ENCODE measurements at places on chromosomes 7 and 10.

DNA sequence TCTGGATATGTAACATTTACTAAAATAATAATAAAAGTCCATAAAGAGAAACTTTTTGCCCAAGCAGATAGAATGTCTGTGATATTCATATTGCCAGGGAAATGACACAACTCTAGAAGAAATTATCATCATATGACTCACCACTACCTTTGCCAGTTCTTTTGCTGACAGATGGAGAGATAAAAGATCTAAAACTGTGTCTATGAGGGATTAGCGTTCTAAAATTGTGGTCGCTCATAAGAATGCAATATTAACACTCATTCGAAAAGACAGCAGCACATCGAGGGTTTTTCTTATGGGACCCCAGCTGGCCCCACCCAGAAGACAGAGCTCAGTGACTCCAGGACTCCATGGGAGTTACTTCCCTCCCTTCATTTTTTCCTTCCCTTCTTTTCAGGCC lies 16.6 kb upstream of the LANCL2 start:
- no peak for DNase-seq

GRCh38 chr7:96649981-96650380 lies 59.7 kb downstream of the SEM1 start:
- DNase-seq, result no peak

DNA sequence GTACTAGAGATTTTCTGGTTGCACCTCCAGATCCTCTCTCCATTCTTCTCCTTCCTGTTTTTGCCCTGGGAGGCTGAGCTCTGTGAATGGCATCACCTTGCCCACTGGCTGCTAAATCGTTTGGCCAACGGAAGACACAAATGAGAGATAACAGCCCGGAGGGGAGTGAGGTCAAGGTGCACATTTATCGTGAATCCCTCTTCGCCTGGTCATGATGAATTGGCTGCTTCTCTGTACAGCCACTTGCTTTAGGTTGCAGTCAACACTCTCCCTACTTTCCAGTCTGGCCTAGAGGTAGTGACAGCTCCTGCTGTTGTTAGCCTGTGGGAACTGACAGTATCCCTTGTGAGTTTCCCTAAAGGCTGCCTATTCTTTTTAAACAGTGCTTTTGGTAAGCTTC lies 85.4 kb upstream of the CHCHD3 start:
- DNase-seq, result no peak

GRCh38 chr7:27826357-27826756 lies 86.4 kb downstream of the TAX1BP1 start:
- no peak for DNase-seq

DNA sequence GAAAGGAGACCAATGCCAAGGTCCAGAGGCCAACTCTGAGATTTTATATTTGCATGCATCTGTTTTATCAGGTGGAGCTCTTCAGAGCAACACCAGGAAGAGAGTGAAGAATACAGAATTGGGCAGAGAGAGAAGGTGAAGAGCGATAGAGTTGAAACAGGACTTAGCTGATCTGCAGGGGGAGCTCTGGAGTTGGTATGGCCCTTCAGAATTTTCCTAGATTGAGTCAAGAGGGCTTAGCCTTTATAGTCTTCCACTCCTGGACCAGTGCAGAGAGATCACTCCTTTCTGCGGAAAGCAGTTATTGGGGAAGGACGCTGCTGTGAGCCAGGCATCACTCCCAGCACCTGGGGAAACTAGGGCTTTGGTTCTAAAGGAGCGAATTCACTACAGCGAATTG lies 105.0 kb upstream of the DGKB start:
- DNase-seq, result no peak

GRCh38 chr10:2077231-2077630 lies 339.9 kb upstream of the ADARB2 start:
- DNase-seq, result no peak

DNA sequence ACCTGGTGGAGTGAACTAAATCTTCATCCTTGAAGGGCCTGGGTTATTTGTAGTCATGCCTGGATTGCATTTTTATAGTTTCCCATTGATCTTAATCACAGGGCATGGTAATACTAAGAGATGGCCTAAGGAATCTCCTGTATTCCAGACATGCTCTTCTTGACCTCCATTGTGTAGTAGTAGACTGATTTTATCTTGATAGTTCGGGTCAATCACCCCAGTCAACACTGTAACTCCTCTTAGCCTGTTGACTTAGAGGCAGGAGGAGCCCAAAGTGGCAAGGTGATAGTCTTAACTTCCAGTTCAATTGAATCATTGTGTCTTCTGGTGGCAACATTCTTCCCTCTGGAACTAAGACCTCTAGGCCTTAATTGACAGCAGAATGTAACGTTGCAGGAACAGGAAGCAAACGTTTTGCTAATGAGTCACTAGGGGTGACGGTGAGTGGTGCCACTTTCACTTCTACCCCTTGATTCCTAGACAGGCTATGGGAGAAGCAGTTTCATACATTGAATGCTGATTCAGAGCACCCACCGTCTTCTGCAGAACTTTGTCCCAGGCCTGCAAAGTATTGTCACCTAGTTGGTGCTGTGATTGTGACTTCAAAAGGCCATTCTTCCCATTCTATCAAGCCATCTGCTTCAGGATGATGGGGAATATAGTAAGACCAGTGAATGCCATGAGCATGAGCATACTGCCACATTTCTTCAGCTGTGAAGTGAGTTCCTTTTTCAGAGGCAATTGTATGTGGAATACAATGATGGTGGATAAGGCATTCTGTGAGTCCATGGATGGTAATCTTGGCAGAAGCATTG lies 24.0 kb upstream of the PAPSS2 start:
- DNase-seq, result no peak

GRCh38 chr10:119441921-119442757 lies 100.4 kb downstream of the RGS10 start:
- peak; percentile 58 for DNase-seq

DNA sequence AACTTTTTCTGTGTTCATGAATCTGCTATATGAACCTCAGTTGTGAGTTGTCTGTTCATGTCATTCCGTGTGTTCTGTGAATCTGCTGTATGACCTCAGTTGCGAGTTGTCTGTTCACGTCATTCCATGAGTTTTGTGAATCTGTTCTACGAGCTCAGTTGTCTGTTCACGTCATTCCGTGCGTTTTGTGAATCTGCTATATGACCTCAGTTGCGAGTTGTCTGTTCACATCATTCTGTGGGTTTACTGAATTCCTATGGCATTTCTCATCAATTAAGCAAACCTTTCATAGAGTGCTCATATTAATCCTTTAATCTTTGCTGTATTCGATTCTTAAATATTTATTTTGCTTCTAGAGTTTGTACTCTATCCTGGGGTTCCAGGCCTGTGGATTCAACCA lies 150.6 kb downstream of the DIP2C start:
- DNase-seq, result no peak

DNA sequence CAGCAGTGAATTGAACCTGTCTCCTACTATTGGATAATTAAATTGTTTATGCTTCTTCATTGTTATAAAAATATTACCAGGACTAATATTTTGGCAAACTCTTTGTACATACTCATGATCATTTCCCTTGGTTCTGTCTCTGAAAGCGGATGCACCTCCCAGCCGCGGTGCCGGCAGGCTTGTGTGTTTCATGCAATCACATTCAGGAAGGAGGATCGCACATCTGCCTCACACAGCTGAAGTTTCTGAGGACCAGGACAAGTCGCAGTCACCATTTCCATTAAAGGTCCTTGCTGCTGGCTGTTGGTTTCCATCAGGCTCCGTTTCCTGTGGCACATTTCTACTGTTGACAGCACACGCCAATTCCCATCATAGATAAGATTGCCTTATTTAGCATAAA lies 117.8 kb upstream of the SHH start:
- DNase-seq, result no peak

- DNase-seq, result no peak
These were observed 484.6 kb downstream of the RPS24 start for GRCh38 chr10:78518224-78518623.

DNA sequence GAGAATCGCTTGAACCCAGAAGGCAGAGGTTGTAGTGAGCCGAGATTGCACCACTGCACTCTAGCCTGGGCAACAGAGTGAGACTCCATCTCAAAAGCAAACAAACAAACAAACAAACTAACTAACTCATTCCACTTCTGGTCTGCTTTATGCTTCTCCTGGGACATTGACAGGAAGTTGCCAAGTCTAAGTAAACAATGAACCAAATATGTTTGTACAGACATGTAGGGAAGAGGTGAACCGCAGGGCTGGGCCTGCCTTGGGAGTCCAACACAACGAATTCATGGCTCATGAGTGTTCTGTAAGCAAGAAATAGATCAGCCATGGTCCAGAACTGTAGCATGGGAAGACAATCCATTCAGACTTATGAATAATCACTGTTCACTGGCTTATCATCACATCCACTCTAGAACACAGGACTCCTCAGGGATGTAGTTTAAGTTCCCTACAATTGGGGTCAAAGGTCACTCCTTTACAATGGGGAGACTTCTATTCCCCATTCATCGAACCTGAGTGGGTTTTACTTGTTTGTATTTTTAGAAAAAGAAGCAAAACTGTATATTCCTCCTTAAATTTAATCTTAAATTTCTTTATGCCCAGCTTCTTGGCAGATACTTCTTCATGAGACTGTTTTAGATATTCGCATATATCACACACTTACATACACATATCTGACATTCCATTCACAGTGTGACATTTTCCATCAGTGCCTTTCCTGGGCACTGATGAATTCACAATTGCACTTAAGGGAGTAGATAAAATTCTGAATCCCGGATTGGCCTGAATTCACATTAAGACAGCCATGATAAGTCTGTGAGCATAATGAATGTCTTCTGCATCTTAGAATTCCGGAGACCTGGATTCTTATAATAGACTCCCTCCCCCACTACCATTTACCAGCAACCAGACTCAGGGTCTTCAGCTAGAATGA lies 159.1 kb upstream of the EEPD1 start:
- DNase-seq, result no peak

All from eye (tissue), 1 donor.